NCI-H1930 (cell line): ENCODE measurements at places on chromosomes 12 and 14.

- DNase-seq: no peak
These were observed 127.0 kb downstream of the APAF1 start for GRCh38 chr12:98771811-98772752.

DNA sequence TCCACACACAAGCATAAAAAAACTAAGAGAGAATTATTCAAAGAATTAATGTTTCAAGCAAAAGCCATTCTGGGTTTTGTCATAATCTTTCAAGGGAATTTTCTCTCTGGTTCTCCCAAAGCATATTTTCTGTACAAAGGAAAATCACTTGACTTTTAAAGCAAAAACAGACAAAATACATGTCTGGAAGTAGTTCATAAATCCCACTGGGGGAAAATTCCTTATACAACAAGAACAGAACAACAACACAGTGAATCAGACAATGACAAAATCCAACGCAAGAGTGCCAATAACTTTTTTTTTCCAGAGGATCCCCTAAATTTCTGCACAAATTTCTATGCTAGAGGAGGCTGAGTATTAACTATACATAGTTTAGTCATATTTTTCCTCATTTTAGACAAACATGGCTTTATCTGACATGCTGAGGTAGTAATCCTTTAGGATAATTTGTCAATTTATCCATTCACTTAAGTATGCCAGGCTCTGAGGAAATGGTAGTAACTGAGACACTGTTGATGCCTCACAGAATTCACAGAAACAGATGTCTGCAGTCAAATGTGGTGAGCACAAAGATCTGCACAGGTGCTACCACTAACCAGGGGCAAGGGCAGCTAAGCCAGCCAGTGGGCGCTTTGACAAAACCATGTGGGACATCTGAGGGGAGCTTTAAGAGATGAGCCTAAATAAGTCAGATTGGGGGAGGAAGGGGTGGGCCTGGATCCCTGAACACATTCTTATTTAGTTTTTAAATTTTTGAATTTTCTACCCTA lies 38.0 kb downstream of the GRIP1 start:
- no peak for DNase-seq

DNA sequence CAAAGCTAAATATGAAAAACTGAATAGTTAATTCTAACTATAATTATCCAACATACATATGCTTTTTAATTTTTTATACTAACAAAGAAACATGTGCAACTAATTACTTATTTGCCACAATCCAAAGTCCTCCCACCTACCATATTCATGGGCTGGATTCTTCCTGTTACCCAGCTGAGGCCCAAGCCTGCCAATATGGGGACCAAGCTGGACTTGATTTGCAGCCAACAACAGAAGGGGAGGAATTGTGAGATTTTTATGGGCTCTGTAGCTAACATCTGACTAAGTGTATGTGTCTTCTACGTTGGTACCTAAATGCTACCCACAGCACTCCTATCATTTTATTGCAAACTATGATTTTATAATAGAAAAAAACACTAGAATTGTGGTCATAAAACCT lies 13.1 kb upstream of the ANKS1B start:
- DNase-seq: no peak

DNA sequence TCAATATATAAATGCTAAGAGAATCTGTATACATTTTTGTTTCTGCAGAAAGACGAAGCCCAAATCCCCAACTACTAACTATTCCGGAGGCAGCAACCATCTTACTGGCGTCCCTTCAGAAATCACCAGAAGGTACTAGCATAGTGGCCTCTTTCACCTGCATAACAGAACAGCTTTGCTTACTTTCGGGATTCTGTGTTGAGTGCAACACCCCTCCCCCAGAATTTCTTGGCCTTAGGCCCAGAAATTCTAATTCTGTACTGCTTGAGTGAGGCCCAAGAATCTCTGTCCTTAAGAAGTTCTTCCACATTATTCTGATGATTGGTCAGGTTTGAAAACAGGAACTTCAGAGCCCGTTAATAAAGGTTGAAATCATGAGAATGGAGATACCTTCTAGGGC lies 2.9 kb downstream of the SPX start:
- DNase-seq: no peak
